Effector memory CD8-positive, alpha-beta T cell (primary cell): ENCODE measurements at places on chromosomes 5 and 9.

GRCh38 chr5:138538943-138539627 is 4.0 kb downstream of the ETF1 start:
- no peaks in the 10 kb centered on the region for H3K27me3 ChIP-seq
- peaks cover 46% of the 10 kb centered on the region for H3K36me3 ChIP-seq
- H3K4me3 ChIP-seq: no peak overlapping the region
- peaks cover 59% of the 10 kb centered on the region for H3K4me1 ChIP-seq
- peak overlapping the region; percentile 6 for H3K27ac ChIP-seq
- no peak for DNase-seq

- H3K27me3 ChIP-seq: no peaks in the 10 kb centered on the region
- peaks cover 3% of the 10 kb centered on the region for H3K36me3 ChIP-seq
- H3K4me3 ChIP-seq: no peak overlapping the region
- no peak overlapping the region for H3K27ac ChIP-seq
- H3K4me1 ChIP-seq: no peaks in the 10 kb centered on the region
Measured at GRCh38 chr5:94250985-94251384, 367.4 kb downstream of the KIAA0825 start.

- H3K4me3 ChIP-seq: no peak overlapping the region
- H3K36me3 ChIP-seq: peaks cover 3% of the 10 kb centered on the region
- H3K4me1 ChIP-seq: no peaks in the 10 kb centered on the region
- no peaks in the 10 kb centered on the region for H3K27me3 ChIP-seq
Measured at GRCh38 chr5:124644138-124644537, 102.3 kb downstream of the ZNF608 start.

DNA sequence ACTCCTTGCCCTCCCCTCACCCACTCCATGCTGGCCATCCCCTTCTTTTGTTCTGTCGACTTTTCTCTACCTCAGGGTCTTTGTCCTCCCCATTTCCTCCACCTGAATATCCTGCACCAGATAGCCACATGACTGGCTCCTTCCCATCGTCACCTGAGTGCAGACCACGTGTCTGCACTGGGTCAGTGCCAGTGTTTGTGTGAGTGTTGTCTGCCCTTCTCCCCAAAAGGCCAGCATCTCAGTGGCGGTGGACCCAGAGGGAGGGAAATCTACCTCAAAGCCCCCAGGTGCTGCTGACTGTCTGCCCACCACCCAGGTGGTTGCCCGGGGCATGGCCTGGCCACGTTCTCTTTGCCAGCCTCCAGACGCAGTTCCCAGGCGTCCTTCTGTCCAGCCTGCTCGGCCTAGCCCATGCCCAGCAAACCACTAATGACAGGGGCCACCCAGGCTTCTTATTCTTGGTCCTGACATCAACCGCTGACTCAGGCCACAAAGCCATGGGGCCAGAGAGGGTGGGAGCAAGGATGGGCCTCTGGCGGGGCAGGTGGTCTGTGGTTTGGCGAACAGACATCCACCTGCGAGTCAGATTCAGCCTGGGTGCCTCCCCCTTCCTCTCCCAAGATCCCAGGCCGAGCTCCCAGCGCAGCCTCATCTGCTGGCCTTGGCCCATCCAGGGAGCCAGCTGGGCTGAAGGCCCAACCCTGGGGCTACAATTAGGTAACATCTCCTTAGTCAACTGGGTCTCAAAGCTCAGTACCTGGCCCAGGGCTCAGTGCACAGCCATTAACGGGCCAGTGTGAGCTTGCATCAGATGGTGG is 5.5 kb upstream of the NINJ1 start:
- H3K36me3 ChIP-seq: peaks cover 23% of the 10 kb centered on the region
- peaks cover 11% of the 10 kb centered on the region for H3K4me1 ChIP-seq
- no peak for DNase-seq
- peak overlapping the region; percentile 85 for H3K27ac ChIP-seq
- H3K27me3 ChIP-seq: no peaks in the 10 kb centered on the region

GRCh38 chr5:139272471-139273321 is 20.8 kb upstream of the MATR3 start:
- peaks cover 8% of the 10 kb centered on the region for H3K27me3 ChIP-seq
- peaks cover 46% of the 10 kb centered on the region for H3K4me1 ChIP-seq
- peak overlapping the region; percentile 90 for H3K4me3 ChIP-seq
- peak overlapping the region; percentile 88 for H3K27ac ChIP-seq
- peaks cover 17% of the 10 kb centered on the region for H3K36me3 ChIP-seq

DNA sequence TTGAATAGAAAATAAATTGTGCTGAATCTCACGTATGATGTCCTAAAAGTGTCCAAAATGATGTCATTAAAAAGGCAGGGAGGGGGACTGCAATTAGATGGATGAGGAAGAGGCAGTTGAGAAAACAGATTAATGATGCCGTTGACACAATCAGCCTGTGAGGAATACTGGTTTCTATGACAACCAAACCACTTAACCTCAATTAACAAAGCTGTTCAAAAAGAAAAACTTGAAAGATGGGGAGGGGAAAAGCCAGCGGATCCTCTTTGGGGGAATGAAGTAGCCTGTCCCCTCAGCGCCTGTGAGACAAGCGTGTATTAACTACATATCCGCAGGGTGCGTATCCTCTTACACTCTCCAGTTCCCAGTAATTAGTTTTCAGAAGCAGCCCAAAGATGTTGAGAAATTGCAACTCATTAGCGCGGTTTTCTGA is 160.7 kb downstream of the TTC39B start:
- no peak overlapping the region for H3K27ac ChIP-seq
- no peaks in the 10 kb centered on the region for H3K36me3 ChIP-seq
- DNase-seq: no peak

- no peak overlapping the region for H3K27ac ChIP-seq
- DNase-seq: no peak
- peaks cover 7% of the 10 kb centered on the region for H3K36me3 ChIP-seq
- H3K4me1 ChIP-seq: peaks cover 33% of the 10 kb centered on the region
- no peaks in the 10 kb centered on the region for H3K27me3 ChIP-seq
- no peak overlapping the region for H3K4me3 ChIP-seq
Measured at GRCh38 chr5:81848362-81848880, 97.5 kb upstream of the SSBP2 start.

GRCh38 chr5:109784687-109785086 is 95.0 kb downstream of the MAN2A1 start:
- H3K4me3 ChIP-seq: no peak overlapping the region
- no peak overlapping the region for H3K27ac ChIP-seq
- H3K4me1 ChIP-seq: peaks cover 19% of the 10 kb centered on the region
- peaks cover 12% of the 10 kb centered on the region for H3K36me3 ChIP-seq
- no peak for DNase-seq

GRCh38 chr9:122206118-122207046 is 22.4 kb downstream of the LHX6 start:
- H3K36me3 ChIP-seq: no peaks in the 10 kb centered on the region
- H3K4me3 ChIP-seq: no peak overlapping the region
- H3K27ac ChIP-seq: no peak overlapping the region
- no peak for DNase-seq
- H3K27me3 ChIP-seq: peaks cover 30% of the 10 kb centered on the region

GRCh38 chr5:151288180-151288579 is 15.4 kb downstream of the SLC36A3 start:
- no peak overlapping the region for H3K4me3 ChIP-seq
- no peak for DNase-seq
- no peaks in the 10 kb centered on the region for H3K36me3 ChIP-seq
- H3K4me1 ChIP-seq: no peaks in the 10 kb centered on the region
- no peaks in the 10 kb centered on the region for H3K27me3 ChIP-seq
- H3K27ac ChIP-seq: no peak overlapping the region

DNA sequence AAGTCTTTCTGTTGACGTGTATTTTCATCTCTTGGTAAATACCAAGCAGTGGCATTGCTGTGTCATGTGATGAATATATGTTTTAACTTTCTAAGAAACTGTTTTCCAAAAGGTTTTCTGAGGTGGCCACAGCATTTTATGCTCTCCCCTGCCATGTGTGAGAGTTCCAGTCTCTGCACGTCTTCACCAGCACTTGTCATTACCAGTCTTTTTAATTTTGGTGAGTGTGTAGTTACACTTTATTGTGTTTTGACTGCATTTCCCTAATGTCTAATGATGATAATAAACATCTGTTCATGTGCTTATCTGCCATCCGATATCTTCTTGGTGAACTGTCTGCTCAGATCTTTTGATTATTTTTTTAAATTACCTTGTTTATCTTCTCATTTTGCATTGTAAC is 27.4 kb upstream of the GADD45G start:
- no peak overlapping the region for H3K27ac ChIP-seq
- peaks cover 4% of the 10 kb centered on the region for H3K36me3 ChIP-seq
- peaks cover 81% of the 10 kb centered on the region for H3K27me3 ChIP-seq
- DNase-seq: no peak

GRCh38 chr9:75071530-75072122 is 16.3 kb downstream of the NMRK1 start:
- H3K36me3 ChIP-seq: peaks cover 28% of the 10 kb centered on the region
- DNase-seq: peak; percentile 9
- no peaks in the 10 kb centered on the region for H3K27me3 ChIP-seq
- no peak overlapping the region for H3K4me3 ChIP-seq
- H3K27ac ChIP-seq: peak overlapping the region; percentile 88
- peaks cover 13% of the 10 kb centered on the region for H3K4me1 ChIP-seq

DNA sequence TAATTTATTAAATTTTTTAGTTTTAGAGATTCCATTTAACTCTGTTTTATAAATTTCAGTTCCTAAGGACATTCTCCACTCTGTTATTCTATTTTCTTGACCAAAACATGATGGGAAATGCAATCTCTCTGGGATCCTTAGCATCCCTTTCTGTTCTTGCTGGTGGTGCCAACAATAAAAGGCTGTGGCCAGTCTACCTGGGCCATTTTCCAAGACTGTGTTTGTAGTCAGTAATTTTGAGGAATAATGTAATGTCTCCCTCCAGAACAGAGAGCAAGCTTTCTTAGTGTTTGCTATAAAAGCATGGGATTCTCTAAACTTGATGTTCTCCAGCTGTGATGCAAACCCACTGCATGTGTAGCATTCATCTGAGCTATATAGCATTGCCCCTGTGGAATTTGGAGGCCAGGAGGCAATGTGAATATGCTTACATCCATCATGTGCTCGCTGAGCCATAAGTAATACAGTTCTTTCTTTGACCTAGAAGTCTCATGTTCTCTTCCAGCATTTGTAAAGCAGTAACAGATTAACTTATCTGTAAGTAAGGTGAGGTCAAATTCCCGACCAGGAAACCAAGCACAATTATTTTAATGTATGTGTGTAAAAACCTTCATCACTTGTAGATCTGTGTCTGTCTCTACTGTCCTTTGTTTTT is 211.5 kb upstream of the TAS2R1 start:
- H3K27me3 ChIP-seq: no peaks in the 10 kb centered on the region
- H3K4me3 ChIP-seq: no peak overlapping the region
- H3K36me3 ChIP-seq: no peaks in the 10 kb centered on the region
- H3K4me1 ChIP-seq: no peaks in the 10 kb centered on the region
- no peak overlapping the region for H3K27ac ChIP-seq

DNA sequence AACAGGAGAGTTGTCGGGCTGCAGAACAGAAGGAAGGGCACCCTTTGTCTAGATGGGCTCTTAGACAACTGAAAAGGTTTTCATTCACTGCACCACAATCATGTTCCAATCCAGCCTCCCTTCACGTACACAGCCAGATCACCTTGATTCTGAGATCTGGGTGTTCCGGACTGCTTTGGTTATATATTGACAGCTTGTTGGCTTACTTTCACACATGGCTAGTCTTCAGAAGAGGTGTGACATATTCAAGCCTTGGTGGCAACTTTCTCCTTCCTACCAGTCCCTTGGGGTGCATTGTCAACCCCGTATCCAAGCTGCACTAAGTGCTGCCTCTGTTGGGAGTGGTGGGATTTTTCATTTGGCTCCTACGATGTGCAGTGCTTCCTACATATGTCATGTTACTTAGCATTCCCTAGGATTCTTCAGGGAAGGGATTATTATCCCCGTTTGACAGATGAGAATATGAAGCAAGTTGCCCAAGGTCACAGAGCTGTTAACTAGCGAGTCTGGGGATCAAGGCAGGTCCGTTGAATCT is 100.6 kb downstream of the LIFR start:
- H3K27me3 ChIP-seq: peaks cover 59% of the 10 kb centered on the region
- H3K27ac ChIP-seq: peak overlapping the region; percentile 48
- H3K4me3 ChIP-seq: peak overlapping the region; percentile 60
- DNase-seq: peak; percentile 10
- H3K4me1 ChIP-seq: peaks cover 42% of the 10 kb centered on the region
